ENCODE measurements at places on chromosomes 5 and 9. TPM values are rescaled to one million over a fixed set of nuclear protein-coding genes. Genes with fewer than 3 reads are reported as not detected.

FOXD4L5 gene
- 0.01 TPM for polyA plus RNA-seq

BNC2 gene
- polyA plus RNA-seq, result 0.59 TPM

GLDC gene
- polyA plus RNA-seq, result 0.03 TPM

CPEB4 gene
- polyA plus RNA-seq, result 35.4 TPM

RANBP3L gene
- 0.44 TPM for polyA plus RNA-seq

SLC46A2 gene
- polyA plus RNA-seq, result not detected

AQP7 gene
- polyA plus RNA-seq, result 28.2 TPM

TEX48 gene
- polyA plus RNA-seq, result not detected

ZNF366 gene
- polyA plus RNA-seq, result 2.5 TPM

GRCh38 chr5:65144136-65144871 lies 337.4 kb downstream of the ADAMTS6 start:
- no peak for DNase-seq

- no peak for DNase-seq
These were observed 428.6 kb upstream of the TLE4 start for GRCh38 chr9:79143211-79143610.

DNA sequence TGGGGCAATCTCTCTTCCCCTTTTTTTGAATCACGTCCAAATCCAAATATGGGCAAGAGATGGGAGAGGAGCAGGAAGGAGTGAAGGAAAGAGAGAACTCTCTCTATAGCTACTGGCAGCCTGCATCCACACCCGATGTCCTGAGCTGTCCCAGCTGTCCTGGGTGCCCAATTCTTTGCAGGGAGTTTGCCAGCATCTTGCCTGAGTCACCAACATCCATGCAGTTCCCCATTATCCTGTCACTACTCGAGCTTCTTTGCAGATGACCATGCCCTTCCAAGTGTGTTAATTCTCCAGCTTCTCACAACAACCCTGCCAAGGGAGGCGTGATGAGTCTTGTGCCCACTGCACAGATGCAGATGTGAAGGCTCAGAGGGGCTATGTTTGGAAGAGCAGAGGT lies 127.1 kb downstream of the NSG2 start:
- no peak for DNase-seq

DNA sequence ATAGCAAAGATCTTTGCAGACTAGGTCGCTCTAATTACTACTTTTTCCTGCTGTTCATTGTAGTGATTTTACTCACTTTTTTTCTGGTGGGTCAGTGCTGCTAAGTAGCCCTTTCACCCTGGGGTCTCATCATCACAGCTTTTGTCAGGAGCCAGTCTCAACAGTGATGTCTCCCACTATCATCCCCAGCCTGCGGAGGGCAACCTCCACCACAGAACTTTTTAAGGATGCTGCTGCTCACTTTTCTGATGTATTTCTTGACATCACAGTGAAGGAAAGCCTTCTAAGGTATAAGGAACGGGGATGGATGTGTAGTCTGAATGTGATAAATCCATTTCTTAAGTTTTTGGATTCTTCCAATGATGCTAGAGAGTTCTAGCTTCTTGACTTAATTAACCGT lies 242.5 kb upstream of the RIOK2 start:
- DNase-seq, result no peak

- DNase-seq, result no peak
These were observed 49.6 kb upstream of the CPLX2 start for GRCh38 chr5:175821790-175822211.

DNA sequence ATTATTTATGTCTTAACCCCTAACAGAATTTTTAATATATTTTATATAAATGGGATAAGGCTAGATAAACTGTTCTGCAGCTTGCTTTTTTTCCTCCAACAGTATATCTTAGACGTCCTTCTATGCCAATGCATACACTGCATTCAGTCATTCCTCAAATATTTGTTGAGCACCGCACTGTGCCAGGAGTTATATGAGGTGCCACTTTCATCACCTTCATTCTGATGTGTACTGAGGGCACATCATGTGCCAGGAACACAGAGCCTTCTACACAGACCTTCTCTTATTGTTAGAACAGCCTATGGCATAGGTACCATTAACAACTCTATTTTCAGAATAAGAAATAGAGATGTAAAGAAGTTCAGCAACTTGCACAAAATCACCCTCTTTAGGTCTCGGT lies 570.1 kb downstream of the CDK5RAP2 start:
- no peak for DNase-seq

GRCh38 chr9:122372856-122373845 lies 2.3 kb downstream of the PTGS1 start:
- DNase-seq, result no peak

DNA sequence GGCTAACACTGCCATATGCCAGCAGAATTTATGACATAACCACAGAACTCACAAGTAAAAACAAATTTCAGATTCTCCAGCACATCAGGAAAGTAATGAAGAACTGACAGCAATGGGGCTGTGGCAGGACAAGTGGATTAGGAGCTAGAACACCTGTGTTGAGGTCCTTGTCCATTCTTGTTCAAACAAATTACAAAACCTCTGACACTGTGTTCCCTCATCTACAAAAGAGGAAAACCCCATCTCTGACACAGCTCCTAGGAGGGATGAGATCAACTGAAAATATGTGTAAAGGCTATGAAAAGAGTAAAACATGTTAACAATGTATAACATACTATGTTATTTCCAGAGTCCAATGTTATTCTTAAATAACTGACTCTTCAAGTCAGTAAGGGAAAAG lies 23.5 kb downstream of the ELP1 start:
- no peak for DNase-seq

DNA sequence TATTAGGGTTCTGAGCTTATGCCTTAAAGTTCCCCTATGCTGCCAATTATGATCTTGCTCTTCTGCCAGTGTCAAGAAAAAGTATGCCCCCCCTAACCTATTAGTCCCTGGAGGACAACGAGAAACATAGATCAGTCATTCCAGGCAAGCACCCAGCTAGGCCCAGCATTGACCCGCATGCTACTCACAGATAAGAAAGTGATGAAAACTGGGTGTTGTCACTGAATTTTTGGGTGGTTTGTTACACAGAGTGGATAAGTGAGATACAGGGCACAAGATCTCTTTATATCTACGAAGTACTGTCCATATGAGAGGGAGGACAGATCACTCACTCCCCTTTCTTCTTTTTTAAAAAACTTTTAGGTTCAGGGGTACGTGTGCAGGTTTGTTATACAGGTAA lies 6.4 kb upstream of the TEX48 start:
- DNase-seq, result no peak

GRCh38 chr9:92974761-92975755 lies 27.7 kb downstream of the FGD3 start:
- DNase-seq, result no peak

DNA sequence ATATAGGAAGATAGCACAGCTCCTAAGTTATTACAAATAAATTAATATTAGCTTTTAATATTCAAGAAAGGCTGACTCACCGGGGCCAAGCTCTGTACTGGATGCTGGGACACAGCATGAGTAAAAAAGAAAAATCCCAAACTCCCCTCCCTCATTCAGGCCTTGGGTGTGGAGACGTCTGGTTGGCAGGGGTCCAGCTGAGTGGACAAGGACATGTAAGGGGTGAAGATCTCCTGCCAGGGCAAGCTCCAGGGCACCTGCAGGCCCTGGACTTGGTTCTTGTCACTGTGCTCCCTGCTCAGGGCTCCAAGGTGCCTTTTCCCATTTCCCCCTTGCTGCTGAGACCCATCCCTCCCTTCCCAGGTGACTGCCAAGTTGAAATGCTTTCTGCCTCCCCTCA lies 388.5 kb downstream of the ENC1 start:
- no peak for DNase-seq

GRCh38 chr5:157543825-157544622 lies 31.6 kb downstream of the ADAM19 start:
- DNase-seq, result no peak

DNA sequence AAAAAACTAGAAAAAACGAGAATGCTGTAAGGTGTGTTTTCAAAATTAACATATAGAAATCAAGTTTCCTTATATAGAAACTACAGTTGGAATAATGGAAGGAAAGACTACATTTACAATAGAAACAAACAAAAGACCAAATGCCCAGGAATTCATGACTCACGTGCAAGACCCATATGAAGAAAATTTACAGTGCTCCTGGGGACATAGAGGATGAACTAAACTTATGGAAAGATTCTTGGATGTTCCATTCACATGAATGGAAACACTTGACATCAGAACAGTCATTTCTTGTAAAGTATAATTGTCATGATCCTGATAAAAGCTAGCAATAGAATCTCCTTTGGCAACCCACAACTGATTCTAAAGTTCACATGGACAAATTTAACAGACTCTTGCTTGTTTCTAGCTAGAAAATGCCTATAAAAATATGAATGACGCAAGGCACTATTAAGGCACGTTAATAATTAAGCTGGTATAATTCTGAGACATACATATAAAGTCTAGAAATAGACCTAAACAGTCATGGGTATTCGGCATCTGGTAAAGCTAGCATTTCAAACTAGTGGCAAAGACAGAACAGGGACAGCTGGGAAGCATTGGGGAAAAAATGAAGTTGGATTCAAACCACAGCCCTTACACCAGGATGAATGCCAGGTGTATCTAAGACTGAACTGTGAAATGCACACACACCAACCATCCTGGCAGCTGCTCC lies 5.1 kb upstream of the ZFP62 start:
- DNase-seq, result no peak

GRCh38 chr5:77946381-77947040 lies 170.4 kb upstream of the TBCA start:
- DNase-seq, result no peak

- DNase-seq, result no peak
These were observed 756.2 kb downstream of the TLE1 start for GRCh38 chr9:80932947-80933780.

DNA sequence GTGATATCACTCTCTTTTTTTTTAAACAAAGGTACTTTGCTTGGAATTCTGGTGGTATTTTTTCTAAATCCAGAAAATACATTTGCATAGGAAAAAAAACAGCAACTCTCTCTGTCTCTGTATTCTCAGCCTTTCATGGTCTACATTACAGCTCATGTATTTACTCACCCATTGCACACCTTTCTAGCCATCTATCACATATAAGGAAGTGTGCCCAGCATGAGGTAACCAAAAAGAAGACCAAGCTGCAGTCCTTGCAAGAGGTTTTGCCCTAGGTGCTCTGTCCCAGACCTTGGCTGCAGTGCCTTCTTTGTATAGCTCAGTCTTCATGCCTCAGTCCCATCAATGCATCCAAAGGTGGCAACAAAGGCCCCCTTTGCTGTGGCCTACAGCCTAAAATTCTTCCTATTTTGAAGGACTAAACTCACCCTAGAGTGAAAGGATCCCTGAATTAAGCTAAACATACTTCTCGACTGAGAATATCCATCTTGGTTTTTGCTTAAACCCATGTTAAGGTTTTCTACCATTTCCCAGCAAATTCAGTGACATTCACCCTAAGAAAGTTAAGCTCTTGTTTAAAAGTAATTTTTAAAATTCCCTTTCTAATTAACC lies 446.4 kb downstream of the KIF4B start:
- DNase-seq, result no peak

- no peak for DNase-seq
These were observed 21.3 kb downstream of the NREP start for GRCh38 chr5:111735583-111736270.

DNA sequence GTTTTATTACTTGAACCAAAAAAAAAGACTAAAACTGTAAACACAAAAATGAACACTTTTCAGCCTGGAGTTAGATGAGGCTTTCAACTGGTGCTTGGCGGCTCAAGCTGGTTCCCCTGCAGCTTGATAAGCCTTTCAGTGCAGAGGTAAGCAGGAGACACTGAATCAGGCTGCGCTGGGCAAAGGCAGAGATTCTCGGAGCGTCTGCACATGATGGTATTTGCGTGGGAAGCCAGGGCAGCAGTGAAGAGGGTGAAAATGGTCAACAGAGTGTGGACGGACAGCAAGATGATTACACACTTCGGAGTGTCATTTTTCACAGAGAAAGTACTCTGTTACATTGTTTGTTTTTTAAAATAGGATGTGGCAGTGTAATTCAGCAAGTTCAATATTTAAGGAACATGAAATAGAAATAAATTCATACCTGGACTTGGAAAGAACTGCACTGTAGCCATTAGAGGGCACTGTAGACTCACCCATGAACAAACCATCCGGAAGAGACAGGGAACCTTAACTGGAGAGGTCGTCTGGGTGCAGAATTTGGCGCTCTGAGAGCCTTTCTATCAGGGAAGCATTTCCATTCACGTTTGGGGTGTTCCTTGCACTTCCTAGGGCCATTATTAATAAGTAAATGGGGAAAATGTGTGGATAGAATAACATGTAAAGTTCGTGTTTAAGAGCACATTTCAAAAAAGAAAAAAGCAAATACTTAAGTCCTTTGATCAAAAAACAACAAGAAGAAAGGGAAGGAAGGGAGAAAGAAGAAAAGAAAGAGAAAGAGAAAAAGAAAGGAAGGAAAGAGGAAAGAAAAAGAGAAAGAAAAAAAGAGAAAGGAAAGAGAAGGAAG lies 69.8 kb downstream of the ICE1 start:
- no peak for DNase-seq

- no peak for DNase-seq
These were observed 174.9 kb upstream of the HMHB1 start for GRCh38 chr5:143636931-143637528.

GRCh38 chr5:160278343-160278742 lies 34.0 kb downstream of the CCNJL start:
- DNase-seq, result no peak

GRCh38 chr5:112787896-112788295 lies 50.2 kb downstream of the APC start:
- DNase-seq, result no peak

DNA sequence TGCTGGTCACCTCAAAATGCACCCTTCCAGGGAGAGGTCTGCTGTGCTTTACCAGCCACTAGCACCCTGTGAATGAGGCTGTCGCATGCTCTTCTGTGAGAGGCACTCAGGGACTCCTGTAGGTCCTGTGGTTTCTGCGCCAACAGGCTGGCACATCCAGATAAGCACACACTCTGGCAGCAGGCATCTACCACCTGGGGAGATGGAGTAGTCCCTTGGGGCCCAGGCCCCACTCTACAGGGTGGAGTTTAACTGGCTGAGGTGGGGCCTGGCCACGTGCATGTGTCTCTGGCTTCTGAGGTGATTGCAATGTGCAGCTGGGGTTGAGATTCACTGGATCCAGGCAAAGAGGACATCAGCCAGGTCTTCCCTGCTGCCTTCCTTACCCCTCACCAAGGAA lies 32.3 kb downstream of the TMEM174 start:
- no peak for DNase-seq

Data from heart right ventricle (tissue), 16 donors.